ENCODE measurements at places on chromosomes 16 and 17. TPM values are rescaled to one million over a fixed set of nuclear protein-coding genes. Genes with fewer than 3 reads are reported as not detected.

DNA sequence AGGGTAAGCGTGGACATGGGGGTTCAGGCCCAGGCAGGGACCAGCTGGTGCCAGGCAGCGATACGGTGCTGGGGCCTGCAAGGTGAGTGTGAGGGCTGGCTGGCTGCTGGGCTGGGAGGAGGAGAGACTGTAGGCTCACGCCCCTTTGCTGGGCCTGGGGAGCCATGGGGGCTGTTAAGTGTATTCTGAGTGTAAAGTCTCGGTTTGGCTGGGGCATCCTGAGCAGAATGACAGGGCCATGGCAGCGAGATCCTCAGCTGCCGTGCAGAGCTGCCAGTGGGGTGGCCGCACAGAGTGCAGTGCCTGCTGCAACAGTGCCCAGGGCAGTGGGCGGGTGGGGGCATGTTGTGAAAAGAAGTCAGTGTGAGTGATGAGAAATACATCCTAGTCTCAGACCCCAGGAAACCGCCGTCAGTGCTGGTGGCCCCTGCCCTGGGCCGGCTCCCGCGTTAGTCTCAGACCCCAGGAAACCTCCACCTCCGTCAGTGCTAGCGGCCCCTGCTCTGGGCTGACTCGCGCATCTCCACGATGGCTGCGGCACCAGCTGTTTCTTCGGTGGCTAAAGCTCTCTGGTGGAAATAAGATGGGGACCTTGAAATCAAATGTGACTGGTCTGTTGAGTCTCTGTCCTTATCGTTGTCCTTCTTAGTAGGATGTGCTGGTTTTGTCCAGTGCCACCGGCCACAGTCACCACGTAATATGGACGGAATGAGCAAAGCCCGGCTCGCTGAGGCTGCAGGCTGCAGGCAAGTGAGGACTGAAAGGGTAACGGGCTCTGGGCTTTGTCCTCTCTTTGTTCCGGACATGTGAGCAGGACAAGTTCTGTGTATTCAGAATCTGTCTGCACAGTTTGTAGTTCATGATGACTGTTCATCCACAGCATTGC lies 22.9 kb downstream of the ACSF3 start:
- no peak for DNase-seq

DNA sequence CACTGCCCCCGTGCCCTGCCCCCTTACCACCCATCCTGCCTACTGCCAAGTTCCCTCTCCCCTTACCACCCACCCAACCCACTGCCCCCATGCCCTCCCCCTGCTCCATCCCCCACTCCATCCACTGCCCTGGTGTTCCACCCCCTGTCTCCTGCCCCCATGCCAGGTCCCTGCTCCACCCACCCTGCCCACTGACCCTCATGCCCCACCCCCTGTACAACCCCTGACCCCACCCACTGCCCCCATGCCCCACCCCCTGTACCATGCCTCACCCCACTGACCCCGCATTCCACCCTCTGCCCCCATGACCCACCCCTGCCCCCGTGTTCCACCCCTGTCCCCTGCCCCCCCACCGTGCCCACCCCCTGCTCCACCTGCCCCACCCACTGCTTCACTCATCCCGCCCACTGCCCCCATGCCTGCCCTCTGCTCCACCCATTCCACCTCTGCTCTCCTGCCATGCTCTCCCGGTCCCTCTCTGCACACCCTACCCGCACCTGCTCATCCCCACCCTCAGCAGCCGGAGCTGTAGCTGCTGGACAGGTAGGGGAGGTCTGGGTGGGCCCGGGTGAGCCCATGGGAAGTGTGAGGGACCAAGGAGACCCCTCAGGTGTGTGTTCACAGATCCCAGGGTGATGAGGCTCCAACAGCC lies 7.4 kb upstream of the FN3KRP start:
- no peak for DNase-seq

GRCh38 chr16:55062442-55062841 lies 131.8 kb downstream of the IRX5 start:
- no peak for DNase-seq

- no peak for DNase-seq
Observed at GRCh38 chr16:14559809-14560241, 70.2 kb downstream of the PARN start.

DNA sequence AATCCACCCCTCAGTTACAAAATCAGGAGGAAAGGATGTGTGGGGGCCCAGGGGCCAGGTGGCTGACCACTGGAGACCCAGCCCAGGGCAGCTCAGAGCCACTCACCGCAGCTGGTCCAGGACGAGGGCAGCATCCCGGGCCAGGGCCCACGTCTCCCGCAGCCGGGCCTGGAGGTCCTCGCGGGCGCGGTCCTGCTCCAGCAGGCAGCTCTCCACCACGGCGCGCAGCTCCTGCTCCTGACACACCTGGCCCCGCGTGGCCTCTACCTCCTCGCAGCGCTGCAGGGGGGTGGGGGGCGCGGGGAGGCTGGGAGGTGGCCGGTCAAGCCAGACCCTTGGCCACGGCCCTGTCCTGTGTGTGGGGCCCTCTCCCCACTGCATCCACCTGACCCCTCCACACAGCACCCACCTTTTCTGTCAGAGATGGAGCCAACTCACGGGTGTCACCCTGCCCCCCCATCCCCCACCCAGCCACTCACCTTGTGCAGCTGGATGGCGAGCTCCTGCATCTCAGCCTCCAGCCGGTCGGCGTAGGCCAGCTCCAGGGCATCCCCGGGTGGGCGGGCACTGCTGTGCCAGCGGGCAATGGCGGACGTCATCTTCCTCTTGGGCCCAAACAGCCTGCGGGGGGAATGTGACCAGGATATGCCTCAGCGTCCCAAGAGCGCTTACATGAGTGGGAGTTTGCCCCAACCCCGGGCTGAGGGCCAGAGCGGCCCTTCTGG lies 5.1 kb downstream of the NUDT16L1 start:
- no peak for DNase-seq

DNA sequence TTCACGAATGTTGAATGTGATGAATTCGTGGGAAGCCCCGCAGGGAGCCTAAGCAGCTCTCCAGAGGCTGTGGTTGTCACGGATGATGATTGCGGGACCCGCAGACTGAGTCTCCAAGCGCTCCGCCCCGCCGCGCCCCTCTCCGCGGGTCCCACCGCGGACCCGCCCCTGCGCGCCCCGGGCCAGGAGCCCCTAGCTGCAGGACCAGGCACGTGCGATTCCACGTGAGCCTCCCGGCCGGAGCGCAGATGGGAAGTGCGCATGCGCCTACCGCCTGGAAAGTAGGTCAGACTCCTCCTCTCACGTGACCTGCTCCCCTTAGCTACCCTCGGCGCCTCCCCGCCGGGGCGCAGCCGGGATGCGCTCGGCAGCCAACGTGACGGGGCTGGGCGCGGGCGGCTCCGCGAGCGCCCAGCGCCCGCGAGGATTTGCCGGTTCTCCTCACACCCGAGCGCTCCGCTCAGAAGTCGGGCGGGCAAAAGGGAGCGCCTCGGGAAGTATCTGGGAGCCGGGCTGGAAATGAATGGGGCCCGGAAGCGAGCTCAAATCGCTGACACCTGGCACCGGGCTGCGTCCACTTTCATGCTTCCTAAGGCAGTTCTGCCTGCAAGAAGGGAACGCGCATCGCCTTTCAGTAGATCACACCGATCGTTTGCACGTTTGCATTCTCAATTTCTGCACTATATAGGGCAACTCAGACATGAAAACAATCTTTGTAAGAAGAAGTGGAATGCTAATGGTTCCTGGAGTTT lies 26.4 kb upstream of the HLF start:
- DNase-seq = peak; percentile 43

GRCh38 chr17:1643999-1644492 lies 1.5 kb downstream of the SCARF1 start:
- no peak for DNase-seq

GRCh38 chr16:89691986-89692569 lies 5.6 kb downstream of the CDK10 start:
- no peak for DNase-seq

GRCh38 chr16:57977418-57978069 lies 6.6 kb upstream of the CNGB1 start:
- no peak for DNase-seq

DNA sequence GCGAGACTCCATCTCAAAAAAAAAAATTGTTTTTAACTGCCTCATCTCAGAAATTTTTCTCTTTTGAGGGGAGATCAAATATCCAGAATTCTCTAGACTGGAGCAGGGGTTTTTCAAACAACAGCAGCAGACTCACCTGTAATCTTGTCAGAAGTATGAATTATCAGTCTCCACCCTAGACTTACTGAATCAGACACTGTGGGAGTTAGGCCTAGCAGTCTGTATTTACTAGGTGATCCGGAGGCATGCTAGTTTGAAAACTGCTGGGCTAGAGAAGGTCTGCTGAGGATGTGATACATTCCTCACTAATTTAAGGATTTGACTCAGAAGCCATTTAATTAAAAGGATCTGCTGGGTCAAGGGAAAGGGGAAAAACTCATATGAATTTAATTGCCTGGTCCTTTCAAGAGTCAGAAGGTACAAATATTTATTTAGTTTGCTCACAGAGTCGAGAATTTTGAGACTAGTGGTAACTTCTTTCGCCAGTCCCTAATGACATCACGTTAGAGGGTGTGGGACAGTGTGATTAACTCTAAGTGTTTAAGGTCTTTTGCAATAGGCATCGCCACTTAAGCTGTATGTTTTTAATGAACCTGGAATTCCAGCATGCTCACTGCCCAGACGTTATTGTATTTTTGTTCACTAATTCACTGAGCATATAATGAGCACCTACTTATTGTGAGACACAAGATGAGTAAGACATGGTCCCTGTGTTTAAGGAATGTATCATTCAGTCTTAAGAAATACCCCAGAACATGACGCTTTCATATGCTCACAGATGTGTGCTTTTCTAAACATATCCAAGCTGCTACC lies 14.2 kb downstream of the ATP6V0A1 start:
- peak; percentile 13 for DNase-seq

DNA sequence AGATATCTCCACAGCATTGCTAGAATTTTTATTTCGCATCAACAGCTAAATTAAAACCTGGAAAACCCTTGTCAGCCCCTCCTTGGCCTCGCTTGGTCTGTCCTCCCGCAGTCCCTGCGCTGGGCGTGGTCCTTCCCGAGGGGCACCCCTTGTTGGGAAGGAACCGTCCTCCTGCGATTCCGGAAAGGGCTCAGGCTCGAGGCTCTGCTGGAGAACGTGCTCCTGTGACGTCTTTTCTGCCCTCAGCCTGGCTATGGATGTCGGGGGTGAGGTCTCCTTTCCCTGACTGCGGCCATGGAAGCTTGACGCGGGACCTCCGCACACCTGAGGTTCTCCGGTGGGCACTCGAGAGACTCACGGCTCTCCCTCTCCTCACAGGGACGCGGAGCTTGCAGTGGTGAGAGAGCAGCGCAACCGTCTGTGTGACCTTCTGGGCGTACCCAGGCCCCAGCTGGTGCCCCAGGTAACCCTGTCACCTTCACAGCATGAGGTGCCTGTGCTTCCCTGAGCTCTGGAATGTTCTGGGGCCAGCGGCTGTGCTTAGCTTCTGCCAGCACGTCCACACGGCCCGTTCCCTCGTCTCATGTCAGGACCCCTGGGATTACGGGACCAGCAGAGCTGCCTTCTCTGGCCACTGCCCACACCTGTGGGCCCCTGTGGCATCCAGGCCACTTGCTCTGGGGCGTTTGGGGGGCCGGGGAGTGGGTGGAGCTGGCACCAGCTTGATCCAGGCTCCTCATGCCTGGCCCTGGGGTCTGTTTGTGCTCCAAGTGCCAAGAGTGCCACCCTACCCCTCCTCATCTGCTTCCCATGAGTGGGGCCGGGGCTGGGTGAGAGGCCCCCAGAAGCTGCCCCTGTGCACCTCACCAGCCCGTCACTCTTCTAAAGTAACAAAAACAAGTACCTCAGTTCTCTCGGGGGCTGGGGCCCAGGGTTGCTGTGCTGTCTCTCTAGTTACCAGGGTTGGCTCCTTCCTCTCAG lies 101.5 kb upstream of the ZNF750 start:
- DNase-seq = no peak

- DNase-seq = no peak
Observed at GRCh38 chr17:74126179-74126900, 77.1 kb upstream of the RPL38 start.

GRCh38 chr17:11269210-11269609 lies 28.2 kb downstream of the SHISA6 start:
- DNase-seq = no peak

DNA sequence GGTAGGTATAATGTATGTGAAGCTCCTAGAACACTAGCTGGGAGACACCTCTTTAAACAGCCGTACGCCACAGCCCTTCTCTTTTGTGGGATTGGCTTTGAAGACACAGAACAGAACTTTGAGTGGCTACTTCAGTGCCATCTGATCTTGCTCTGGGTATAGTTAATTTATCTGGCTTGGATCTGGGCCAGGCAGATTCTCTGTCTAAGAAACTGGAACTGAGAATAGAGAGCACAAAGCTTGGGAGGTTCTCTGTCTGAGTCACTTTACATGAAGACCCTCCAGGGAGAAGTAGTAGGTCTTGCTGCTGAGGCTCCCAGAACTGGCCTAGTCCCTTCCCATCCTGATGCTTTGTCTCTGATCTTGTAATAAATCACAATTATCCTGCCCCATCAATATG lies 721.0 kb upstream of the KIF2B start:
- no peak for DNase-seq

Gene TBC1D3C
- total RNA-seq = not detected

Gene CDIPT
- 79.0 TPM for total RNA-seq

Gene CCL1
- not detected for total RNA-seq

Gene SCNN1B
- 0.17 TPM for total RNA-seq

Gene SOST
- total RNA-seq = not detected

Gene KCNJ18
- not detected for total RNA-seq

Gene PITPNM3
- total RNA-seq = 0.65 TPM

All from epithelial cell of proximal tubule (primary cell).